RKO (cell line): ENCODE measurements at places on chromosomes 5 and 9.

- peak; percentile 9 for DNase-seq
These were observed 277.0 kb downstream of the SMARCA2 start for GRCh38 chr9:2291980-2292704.

- DNase-seq: no peak
These were observed 127.1 kb upstream of the SAP30L start for GRCh38 chr5:154318691-154319090.

- no peak for DNase-seq
These were observed 148.7 kb downstream of the LURAP1L start for GRCh38 chr9:12923468-12924009.

- DNase-seq: peak; percentile 79
These were observed 828 bp downstream of the ZSWIM6 start for GRCh38 chr5:61332851-61333320.

GRCh38 chr5:111556501-111556900, 44.2 kb upstream of the STARD4 start:
- no peak for DNase-seq

DNA sequence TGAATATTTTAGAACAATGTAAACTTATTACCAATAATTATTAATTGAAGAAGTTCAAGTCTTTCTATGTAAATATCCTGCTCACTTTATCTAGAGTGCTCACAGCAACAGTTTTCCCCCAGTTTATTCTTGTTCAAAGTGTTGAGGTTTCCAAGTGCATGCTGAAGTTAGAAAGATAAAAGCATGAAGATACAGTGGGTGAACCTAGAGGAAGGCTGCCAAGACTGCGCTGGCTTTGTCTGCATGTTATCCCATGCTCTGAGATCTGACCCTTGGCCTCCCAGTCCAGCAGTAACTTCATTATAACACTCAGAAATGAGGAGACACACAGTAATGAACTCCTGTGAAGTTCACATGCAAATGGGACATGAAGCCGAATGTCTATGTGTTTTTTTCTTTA, 76.0 kb upstream of the PIP5K1B start:
- DNase-seq: no peak

GRCh38 chr5:123090661-123091297, 1.7 kb downstream of the PRDM6 start:
- DNase-seq: no peak

DNA sequence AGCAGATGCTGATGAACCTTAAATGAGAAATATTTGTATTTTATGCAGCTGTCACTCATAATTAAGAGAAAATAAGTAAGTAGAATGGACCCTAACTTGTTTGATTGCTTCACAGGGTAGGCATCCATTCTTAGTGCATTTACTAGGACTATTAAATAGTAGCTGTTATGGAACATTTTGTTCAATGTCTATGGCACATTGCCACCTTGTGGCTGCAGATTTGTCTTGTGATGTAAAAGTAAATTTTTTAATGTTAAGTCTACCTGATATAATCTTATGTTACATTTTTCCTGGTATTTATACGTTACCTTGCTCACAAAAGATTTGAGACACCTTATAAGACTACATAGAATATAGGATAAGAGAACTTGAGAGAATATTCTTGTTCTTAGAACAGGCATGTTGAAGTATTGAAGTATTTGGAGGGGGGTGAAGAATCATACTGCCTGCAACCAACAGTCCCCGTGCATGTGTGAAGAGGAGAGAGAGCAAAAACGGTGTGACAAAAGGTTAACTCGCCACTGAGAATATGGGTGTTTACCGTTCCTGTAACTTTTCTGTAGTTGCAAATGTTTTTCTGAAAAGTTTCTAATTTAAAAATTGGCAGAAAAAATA, 161.1 kb downstream of the MAST4 start:
- peak; percentile 64 for DNase-seq

GRCh38 chr5:33409435-33410170, 31.2 kb upstream of the TARS1 start:
- DNase-seq: no peak

- no peak for DNase-seq
These were observed 116.8 kb upstream of the CNTLN start for GRCh38 chr9:17017931-17018491.
